ENCODE measurements at places on chromosomes 16 and 17.
A peak's percentile ranks its signal among the peaks of the same experiment; 100 is the strongest.

- DNase-seq, result no peak
Observed at GRCh38 chr17:80799538-80800480, 191.8 kb upstream of the CHMP6 start.

DNA sequence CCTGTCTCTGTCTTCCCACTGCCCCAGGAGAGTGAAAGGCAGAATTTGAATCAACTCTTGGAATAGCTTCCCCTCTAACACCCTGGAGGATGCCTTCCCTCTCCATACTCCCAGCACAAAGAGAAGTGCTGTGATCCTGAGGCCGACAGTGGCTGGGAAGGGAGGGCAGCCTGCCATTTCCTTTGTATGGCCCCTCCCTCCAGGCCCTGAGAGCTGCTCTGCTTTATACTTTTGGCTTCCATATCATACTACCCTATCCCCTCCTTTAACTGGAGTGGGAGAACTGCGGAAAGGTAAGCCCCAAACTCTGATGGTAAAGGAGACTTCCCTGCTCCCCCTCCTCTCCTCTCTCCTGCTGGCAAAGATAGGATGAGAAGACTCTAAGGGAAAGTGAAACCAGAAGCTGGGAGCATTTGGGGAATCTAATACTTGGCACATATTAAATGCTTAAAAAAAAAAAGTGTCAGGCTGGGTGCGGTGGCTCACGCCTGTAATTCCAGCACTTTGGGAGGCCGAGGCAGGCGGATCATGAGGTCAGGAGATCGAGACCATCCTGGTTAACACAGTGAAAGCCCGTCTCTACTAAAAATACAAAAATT, 4.1 kb upstream of the MED24 start:
- DNase-seq, result no peak

DNA sequence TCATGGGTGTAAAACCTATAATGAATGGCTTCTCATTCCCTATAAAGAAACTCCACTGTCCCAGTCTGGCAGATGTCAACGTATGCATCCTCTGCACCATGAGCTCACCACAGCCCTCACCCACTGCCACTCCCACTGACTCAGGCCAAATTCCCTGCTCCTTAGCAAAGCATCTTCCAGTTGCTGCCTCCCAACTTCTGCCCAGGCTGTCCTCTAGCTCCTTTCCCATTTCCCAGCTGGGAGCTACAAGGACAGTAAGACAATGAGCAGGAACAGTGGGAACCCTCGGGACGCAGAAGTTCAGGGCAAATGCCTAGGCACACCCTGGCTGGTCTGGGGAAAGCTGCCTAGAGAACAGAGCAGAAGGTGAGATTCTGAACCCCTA, 9.1 kb upstream of the THAP11 start:
- DNase-seq, result no peak

DNA sequence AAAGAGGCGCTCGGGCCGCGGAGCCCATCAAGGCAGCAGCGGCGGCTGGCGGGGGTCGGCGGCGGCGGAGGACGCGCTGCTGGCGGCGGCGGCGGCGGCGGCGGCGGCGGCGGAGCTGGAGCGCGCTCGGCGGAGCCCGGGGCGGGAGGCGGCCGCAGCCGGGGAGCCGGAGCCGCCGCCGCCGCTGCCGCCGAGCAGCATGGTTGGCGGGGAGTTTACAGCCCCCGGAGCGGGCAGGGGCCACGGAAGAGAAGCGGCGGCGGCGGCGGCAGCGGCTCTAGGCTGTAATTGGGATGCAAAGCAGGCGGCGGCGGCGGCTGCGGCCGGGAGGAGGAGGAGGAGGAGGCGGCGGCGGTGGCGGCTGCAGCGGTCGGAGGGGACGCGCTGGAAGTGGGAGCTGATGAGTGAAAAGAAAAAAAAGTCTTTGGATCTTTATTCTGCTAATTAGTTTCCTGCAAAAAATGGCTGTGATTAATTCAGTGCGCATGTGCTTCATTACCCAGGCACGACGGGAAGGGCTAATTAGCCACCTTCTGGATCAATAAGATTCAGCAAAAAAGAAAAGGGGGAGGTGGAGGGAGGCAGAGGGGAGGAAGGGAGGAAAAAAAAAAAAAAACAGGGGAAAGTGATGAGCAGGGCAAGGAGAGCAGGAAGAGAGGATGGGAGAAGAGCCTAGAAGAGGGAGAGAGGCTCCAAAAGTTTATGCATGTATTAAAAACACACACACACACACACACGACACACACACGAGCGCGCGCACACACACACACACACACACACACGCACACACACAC, 10.9 kb upstream of the ZFHX3 start:
- peak; percentile 36 for DNase-seq

DNA sequence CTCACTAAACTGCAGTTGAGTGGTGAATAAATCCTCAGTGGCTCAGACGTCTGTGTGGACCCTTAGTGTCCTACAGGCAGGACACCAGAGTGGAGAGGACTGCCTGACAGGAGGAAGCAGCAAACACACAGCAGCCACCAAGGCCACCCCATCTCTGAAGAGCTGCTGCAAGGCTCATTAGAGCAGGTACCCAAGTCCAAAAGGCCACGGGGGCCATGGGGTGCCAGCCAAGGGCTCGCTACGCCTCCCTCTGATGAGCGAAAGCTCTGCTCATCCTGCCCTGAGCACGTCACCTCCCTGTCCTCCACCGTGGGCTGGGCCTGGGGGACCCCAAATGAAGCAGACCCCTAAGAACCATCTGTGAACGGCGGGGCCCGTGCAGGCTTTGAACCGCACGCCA, 70.1 kb upstream of the DOC2B start:
- no peak for DNase-seq

DNA sequence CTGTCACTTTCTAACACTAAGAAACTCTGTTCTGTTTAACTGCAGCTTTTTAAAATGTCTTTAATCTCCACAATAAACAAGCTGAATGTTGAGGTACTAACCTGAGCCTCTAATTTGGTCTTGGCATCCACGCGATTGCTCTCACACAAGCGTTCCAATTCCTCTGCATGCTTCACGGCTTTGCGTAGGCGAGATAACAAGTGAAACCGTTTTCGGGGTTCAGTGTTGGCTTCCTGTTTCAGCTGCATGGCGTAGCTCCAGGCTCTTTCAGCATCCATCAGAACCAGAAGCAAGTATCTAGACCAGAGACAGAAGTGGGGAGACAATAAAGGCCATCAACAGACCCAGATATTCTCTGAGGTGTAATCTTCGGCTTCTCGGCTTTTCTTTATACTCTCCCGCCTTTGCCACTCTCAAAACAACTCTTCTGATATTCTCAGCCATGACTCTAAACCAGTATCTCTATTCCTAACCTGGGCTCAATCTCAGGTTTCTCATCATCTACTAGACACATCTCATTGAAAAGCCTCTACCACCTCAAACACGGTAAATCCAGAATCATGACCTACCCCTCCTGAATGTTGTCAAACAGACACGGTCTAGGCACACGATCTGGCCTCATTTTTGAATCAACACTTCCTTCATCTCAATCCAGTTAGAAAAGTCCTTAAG, 8.3 kb downstream of the SRP68 start:
- DNase-seq, result no peak

DNA sequence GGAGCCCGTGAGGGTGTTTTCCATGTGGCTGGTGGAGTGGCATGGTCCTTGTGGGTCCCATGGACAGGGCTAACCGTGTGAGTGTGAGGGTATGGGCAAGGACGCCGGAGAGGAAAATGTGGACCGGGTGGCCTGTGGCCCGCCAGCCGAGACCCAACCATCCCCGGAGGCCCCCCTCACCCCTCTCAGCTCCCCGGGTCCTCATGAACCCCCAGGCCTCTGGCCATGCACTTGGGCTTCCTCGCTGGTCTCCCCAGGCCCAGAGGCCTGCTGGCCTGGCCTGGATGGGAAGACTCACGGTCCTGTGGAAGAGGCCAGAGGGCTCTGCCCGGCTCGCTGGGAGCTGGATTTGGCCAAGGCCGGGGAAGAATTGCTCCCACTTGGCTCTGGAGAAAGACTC, 13.1 kb downstream of the RAP1GAP2 start:
- no peak for DNase-seq

GRCh38 chr17:65910836-65911235, 281.1 kb downstream of the CEP112 start:
- DNase-seq, result no peak

DNA sequence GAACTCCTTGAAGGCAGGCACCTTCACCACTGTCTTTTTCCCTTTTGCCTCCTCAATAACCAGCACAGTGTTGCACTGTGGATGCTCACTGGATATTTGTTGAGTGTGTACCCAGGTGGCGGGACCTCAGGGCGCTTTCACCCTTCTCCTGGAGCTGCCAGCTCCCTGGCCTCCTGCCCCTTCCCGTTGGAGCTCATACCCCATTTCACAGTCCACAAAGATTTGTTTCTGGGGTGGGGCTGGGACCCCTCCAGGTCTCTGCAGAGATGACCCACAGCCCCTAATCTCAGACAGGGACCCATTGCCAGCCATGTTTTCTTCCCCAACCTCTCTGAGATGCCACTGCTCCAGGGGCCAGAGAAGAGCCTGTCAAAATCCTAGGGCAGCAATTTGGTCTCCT, 12.4 kb downstream of the ALOX12B start:
- no peak for DNase-seq

DNA sequence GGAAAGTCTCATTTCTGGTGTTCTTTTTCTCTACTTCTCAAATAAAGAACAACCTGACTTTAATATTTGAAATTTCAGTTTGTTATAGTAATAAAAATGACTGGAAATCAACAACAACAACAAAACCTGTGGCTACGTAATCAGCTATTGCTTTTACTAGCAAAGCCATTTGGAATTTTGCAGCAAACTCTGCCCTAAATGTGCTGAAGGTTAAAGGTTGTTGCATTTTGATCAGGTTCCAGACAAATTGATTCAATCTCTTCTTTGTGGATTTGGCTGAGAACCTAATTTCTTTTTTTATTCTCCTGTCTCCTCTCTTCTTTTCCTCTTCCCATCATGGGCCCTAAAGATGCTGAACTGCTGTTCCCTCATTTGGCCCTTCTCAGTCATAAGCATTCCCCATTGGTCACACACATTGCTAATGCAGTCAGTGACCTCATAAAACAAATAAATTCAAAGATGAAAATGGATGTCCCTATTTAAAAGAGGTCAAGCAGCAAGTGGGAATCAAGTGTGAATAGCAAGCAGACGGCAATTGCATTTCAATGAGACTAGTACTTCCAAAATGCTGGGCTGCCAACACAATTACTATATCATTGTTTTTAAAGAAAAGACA, 795.1 kb upstream of the CDH8 start:
- DNase-seq, result no peak

- DNase-seq, result peak; percentile 36
Observed at GRCh38 chr16:69286941-69287713, 24.0 kb upstream of the VPS4A start.

DNA sequence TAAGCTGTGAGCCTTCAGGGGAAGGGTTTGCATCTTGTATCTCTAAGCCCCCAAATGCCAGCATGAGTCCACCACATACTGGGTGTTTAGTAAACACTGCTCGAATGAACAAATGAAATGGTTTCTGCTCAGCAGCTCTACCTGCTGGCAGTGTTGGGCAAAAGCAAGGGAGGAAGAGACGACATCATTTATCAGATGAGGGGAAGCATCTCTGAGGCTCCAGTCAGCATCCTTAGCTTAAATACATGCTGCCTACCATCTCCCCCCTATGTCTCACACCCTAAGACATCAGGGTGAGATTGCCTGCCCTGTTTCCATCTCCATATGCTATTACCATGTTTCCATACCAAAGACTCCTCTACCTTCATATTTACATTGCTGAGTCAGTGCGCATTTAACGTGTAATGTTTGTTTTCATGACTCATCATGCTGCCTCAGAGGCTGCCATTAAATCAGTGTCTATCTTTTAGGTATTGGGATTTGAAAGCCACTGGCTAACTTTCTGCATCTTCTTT, 379.8 kb downstream of the UTP18 start:
- no peak for DNase-seq
